Stimulated activated CD8-positive, alpha-beta memory T cell treated with anti-CD3 and anti-CD28 coated beads, Interleukin-12 subunit alpha, Interleukin-12 subunit beta, amount 100 ng/mL, for 1 hour (primary cell): ENCODE measurements at places on chromosomes 16 and 17.

- no peak for DNase-seq
These were observed 42.8 kb downstream of the METRNL start for GRCh38 chr17:83121921-83122820.

GRCh38 chr17:2233441-2233947 is 70.1 kb downstream of the SMG6 start:
- DNase-seq = no peak

DNA sequence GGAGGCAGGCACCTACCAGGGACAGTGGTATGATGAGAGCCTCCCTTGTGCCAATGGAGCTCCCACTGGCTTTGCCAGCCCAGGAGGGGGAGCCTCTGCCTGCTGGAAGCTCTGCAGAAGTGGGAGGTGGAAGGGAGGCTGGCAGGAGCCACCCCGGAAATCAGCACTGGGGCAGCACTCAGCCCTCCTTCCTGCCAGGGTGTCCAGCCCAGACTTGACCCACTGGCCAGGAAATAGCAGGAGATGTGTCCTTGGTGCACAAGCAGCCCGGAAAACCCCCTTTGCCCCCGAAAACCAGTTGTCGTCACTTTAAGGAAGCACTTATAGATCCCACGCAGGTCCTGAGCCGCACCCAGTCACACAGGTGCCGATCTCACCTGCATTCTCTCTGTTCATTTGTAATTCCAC is 49.3 kb upstream of the CACNG4 start:
- no peak for DNase-seq

- no peak for DNase-seq
These were observed 3.5 kb downstream of the ACBD4 start for GRCh38 chr17:45138911-45139532.

DNA sequence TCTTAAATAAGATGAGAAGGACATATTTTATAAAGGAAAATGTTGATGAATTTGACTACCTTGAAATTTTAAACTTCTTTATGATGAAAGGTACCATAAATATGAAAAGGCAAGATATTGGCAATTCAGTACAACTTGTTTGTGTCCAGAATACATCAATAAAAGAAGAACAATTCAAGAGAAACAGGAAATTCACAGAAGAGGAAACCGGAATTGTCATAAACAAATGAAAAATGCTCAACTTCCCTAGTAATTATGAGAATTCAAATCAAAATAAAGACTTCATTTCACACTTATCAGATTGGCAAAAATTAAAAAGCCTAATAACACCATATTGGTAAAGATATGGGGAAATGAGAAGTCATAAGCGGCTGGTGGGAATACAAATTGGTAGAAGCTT is 54.3 kb downstream of the WSB1 start:
- DNase-seq = no peak

GRCh38 chr16:11572301-11572995 is 14.3 kb downstream of the LITAF start:
- peak; percentile 45 for DNase-seq

GRCh38 chr16:75099738-75100602 is 16.6 kb downstream of the LDHD start:
- no peak for DNase-seq

DNA sequence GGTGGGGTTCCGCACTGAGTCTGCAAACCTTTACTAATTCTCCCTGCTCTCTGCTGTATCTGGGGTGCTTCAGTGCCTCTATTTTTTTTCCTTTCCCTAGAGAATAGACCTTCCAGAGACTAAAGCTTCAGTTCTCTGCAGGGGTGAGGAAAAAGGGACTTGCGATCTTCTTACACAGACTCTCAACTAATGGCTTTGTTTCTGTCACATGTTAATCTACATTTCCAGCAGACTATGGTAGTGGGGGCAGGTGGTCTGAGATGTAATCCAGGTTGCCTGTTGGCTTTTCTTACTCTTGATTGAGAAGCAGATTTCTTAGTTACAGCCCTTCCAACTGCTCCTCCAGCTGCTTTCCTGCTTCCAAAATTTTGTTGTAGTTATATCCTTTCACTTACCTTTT is 229.0 kb upstream of the NLRP1 start:
- DNase-seq = no peak

GRCh38 chr16:9903-10665 is 43.3 kb downstream of the POLR3K start:
- DNase-seq = no peak

GRCh38 chr17:66957951-66958579 is 6.4 kb upstream of the CACNG4 start:
- no peak for DNase-seq

DNA sequence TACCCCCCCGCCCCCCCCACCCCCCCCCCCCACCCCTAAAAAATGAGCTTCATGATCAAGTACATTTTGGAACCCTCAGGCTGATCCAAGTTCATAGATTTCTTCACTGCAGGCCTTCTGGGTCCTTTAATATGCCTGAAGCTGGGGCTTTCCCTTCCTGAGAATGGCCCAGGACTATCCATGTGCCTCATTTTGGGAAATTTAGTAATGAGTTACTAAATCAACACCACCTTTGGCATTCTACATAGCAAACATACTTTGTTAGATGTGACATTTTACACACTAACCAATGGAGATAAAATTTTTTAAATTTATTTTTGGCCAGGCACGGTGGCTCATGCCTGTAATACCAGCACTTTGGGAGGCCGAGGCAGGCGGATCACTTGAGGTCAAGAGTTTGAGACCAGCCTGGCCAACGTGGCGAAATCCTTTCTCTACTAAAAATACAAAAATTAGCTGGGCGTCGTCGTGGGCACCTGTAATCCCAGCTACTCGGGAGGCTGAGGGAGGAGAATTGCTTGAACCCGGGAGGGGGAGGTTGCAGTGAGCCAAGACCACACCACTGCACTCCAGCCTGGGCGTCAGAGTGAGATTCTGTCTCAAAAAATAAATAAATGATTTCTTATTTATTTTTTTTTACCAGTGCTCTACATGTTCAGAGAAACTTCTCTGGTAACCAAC is 14.0 kb downstream of the HERPUD1 start:
- DNase-seq = no peak

- DNase-seq = no peak
These were observed 19.8 kb upstream of the BBS2 start for GRCh38 chr16:56539656-56540055.

GRCh38 chr16:9062301-9062700 is 29.1 kb upstream of the HAPSTR1 start:
- DNase-seq = no peak

- DNase-seq = no peak
These were observed 1.9 kb downstream of the EPN3 start for GRCh38 chr17:50534222-50534978.

DNA sequence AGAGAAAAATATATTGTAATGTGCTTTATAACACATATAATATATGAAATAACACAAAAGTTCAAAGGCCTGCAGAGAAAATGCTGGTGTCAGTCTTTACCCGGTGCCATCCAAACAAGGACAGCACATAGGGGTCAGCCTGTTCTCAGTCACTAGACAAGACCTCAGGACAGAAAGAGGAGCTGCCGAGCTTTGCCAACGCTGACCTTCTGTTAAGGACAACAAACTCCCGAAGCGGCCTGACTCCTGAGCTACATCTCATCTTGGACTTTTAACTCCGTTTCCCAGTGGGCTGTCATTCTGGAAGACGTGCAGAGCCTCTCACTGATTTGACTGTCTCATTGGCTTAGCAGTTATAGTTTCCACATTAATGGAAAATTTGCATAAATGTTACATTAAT is 6.9 kb downstream of the ELAC2 start:
- no peak for DNase-seq

- DNase-seq = no peak
These were observed 785 bp downstream of the NME3 start for GRCh38 chr16:1770328-1771187.

DNA sequence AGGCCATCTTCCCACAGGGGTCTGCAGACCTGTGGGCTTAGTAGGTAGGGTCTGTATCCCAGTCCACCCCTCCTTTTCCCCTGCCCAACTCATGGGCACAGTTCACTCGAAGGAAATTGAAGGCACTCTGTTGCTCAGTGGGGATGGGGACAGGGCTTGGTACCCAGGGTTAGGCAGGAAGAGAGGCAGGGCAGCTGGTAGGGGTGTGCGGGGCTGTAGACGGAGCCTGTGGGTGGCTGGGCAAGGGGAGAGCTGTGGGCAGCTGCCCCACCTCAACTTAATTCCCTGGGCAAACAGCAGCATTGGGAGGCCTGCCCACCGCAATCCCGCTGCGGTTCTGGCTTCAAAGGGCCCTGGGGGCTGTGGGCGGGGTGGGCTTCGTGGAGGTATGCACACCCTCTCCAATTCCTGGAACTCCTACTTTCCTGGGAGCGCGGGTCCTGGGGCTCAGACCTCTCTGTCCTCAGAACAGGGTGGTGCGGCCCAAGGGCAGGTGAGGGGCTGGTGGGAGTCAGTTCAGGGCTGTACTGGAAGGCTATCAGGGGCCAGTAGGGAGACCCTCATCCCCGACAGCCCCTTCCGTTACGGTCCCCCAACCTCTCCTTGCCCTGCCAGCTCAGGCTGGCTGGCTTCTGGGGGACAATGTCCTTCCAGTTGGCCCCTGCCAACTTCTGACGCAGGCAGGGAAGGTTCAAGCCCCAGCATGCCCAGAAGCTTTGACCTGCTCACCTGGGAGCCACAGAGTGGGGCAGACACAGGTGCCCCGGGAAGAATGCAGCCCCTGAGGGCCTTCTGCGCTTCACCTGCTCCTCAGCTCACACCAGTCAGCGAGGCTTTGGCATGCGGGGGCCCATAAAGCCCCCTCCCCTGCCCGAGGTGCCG is 9.1 kb downstream of the FOXJ1 start:
- DNase-seq = no peak

GRCh38 chr17:77544347-77545110 is 403.8 kb downstream of the SEC14L1 start:
- no peak for DNase-seq

DNA sequence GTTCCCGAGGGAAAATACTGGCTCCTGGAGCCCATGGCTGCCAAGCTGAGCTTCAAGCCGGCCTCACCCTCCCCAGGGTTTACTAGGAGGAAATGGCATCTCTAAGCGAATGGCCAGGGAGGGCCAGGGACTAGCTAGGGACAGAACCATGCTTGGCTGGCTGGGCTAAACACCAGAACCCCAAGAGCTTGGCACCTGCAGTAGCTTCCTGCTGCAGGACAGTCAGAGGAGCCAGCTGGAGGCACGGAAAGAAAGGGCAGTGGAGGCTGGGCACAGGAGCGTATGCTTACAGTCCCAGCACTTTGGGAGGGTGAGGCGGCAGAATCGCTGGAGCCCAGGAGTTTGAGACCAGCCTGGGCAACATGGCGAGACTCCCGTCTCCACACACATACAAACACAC is 33.7 kb downstream of the PEMT start:
- no peak for DNase-seq

GRCh38 chr17:2905269-2905668 is 109.0 kb downstream of the RAP1GAP2 start:
- DNase-seq = no peak

- DNase-seq = no peak
These were observed 38.9 kb upstream of the PLCG2 start for GRCh38 chr16:81740169-81740568.

DNA sequence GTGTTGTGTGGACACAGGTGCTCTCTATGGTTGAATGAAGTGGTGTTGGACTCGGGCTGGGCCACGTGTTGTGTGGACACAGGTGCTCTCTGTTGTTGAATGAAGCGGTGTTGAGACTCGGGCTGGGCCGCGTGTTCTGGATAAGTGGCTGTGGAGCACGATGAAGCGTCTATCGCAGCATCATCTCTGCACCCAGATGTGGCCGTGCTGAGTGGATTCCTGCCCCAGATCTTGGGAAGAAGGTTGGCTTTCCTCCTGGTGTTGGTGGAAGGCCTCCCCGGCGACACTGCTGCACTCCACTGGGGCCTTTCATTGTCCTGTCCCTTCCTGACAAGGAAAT is 69.1 kb downstream of the RPTOR start:
- no peak for DNase-seq

GRCh38 chr17:17843096-17843495 is 6.3 kb upstream of the SREBF1 start:
- DNase-seq = no peak

DNA sequence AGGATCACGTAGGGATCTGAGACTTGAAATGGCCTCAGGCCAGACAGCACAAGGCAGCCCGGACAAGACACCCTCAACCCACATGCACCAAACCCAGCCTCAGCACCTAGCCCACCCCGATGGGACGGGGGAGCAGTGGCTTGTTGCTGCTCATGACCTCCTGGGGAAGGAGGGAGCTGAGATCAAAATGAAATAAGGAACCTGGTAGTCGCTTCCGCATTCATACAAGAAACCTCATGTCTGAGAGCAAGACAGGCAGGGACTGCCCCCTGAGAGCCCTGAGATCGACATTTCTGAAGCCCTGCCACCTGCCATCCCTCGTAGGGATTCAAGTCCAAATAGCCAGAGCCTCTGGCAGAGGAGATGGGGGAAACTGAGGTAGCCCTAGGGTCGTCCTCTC is 5.7 kb upstream of the CEP131 start:
- no peak for DNase-seq

DNA sequence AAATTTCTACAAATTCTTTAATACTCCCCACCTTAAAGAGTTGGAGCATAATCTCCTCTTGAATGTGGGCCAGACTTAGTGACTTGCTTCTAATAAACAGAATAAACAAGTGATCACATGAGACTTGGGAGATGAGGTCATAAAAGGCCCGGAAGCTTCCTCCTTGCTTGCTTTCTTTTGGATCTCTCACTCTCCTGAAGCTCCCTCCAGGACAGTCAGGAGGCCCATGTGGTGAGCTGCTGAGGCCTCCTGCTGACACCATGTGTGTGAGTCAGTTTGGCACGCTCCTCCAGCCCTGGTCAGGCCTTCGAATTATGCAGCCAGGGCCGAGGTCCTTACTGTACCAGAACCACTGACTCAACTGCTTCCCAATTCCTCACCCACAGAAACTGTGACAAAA is 53.2 kb downstream of the NDEL1 start:
- DNase-seq = no peak

- no peak for DNase-seq
These were observed 29.0 kb downstream of the ZNF750 start for GRCh38 chr17:82810644-82811430.

DNA sequence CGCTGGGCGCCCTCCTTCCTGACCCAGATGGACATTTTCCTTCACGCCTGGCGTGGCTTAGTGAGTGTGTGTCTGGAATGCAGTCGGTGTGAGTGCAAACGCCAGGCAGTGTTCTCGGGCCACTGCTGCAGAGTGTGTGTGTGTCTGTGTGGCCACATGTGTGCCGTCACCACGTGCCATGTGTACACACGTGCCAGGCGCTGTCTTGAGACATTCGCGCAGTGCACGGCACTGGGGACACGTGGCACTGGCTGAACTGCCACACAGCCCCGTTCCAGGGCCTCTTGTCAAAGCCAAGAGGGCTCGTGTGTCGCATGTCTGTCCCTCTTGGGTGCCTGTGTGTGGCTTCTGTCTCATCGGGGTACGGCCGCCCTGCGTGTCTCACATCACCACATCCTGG is 28.8 kb downstream of the MAPK8IP3 start:
- DNase-seq = no peak

- DNase-seq = no peak
These were observed 3.6 kb downstream of the MAPK3 start for GRCh38 chr16:30119428-30119827.
